ELR (cell line): ENCODE measurements at places on chromosomes 1 and 21.

DNA sequence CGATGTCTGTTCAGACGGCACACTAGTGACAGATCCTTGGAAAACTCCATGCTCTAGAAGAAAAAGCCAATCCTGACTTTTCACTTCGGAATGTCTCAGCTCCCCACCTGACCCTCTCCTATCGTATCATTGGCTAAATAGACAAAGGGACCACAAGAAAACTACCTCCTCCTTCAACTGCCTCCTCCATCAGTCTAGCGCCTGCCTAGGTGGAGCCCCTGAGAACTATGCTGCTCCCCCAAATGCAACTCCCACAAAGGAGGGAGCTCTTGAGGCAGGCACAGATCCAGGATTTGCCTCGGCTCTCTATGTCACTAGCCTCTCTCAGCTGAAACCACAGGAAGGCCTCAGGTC is 148.4 kb downstream of the TOMM20 start:
- DNase-seq = peak; percentile 82

DNA sequence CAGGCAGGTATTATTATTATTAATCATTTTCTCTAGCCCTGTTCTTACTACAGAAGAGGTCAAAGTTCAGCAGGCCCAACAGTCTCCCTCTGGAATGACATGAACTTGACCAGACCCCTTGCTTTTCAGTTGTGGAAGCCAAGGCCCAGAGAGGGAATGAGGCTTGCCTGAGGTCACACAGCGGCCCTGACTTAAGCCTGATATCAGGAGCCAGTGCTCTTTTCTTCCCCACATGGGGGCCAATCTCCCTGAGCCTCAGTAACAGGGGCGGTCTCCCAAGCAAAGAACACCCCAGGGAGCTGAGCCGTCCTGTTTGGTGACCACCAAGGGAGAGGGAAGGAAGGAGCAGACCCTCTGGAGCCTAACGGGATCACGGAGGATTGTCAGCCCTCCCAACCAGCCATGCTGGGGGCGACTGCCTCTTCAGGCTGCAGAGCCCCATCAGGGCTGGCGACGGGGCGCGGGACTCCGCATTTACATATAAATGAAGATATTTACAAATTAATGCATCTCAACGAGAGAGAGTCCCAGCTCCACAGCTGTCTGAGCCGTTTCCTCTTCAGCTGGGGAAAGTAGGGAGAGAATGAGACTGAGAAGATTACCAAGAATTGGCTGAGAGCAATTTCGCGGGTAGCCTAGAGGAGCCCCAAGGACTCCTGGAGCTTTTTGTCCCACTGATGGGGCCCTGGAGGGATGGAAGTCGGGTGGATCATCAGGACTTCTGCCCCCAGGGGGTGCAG is 186.1 kb upstream of the KLHDC7A start:
- no peak for DNase-seq

DNA sequence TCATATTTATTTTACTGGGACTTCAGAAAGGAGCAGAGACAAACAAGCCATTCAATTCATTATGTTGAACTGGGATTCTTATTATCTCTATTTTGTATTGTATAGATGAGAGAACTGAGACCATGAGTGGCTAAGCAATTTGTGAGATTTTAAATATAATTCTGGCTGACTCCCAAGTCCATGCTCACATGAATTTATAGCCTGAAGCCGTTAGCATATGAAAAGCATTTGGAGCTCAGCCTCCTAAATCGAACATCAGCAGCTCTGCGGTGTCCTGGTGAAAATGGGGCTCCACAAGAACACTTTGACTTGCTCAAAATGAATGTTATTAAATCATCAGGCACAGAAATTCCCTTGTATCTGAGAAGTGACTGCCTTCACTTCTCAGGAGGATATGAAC is 96.8 kb upstream of the DPT start:
- DNase-seq = no peak

DNA sequence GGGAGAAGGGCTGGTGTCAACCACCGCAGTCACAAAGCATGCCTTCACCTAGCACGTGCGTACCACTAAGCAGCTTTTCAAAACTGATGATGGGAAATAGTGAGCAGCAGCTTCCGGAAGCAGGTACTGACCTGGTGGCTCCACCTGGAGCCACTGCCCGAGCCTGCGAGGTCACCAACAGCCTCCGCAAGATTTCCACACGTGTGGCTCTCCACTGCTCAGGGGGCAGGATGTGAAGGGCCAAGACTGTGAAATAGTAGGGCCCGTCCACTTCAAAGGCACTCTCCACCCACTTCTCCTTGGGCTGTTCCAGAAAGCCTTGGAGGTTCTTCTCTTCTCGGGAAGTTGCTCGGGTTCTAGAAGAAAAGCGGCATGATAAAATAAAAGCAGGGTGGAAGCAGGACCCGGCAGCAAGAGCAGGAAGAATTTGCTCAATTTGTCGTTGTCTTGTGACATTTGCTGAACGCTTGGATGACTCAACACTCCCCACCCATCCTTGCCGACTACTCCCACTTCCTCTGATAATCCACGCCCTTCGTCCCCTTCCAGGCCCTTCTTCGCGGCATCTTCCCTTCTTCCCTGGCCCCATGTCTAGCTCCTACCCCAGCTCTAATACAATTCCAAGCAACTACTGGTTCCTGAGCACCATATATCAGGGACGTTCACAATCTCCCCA is 124.9 kb upstream of the IFFO2 start:
- DNase-seq = peak; percentile 68

DNA sequence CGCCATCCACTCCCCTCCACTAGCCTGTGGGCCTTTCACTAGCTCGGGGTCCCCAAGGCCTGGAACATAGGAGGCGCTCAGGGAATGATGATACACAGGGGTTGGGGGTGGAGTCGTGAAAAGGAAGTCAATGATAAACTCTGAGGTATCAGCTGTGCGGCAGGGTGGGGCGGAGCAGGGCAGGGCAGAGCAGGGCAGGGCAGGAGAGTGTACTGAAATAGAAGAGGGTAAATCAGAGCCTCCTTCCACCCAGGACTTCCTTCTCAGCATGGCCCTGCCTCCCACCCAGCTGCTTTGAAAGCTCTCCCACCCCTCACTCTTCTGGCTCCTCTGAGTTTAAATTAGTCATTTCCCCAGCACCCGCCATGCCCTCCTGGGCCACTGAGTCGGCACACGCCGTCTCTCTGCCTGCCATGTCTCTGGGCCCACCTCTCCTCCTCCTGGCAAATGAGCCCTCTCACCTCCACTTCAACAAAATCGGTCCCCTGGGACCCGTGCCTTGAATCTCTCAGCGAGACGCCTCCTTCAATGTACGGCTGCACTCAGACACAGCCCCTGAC is 16.9 kb downstream of the CAPZB start:
- DNase-seq = peak; percentile 64

DNA sequence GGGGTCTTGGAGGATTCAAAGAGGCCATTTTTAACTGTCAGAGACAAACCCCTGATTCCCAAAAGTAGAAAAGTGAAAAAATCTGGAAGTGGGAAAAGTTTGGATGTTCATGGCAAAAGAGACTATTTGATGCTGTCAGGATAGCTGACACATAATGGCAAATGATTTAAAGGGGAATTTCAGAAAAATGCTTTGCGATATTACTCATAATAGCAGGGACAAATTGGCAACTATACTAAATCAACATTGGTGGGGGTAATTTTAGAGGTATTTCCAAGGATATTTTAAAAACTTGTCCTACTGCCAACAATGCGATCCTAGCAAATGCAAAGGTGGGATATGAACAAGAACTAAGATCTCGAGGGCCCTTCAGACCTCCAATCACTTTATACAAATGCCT is 5.3 kb upstream of the GSTM4 start:
- DNase-seq = peak; percentile 32

- peak; percentile 87 for DNase-seq
These were observed 124.6 kb downstream of the PEX14 start for GRCh38 chr1:10599194-10599861.

DNA sequence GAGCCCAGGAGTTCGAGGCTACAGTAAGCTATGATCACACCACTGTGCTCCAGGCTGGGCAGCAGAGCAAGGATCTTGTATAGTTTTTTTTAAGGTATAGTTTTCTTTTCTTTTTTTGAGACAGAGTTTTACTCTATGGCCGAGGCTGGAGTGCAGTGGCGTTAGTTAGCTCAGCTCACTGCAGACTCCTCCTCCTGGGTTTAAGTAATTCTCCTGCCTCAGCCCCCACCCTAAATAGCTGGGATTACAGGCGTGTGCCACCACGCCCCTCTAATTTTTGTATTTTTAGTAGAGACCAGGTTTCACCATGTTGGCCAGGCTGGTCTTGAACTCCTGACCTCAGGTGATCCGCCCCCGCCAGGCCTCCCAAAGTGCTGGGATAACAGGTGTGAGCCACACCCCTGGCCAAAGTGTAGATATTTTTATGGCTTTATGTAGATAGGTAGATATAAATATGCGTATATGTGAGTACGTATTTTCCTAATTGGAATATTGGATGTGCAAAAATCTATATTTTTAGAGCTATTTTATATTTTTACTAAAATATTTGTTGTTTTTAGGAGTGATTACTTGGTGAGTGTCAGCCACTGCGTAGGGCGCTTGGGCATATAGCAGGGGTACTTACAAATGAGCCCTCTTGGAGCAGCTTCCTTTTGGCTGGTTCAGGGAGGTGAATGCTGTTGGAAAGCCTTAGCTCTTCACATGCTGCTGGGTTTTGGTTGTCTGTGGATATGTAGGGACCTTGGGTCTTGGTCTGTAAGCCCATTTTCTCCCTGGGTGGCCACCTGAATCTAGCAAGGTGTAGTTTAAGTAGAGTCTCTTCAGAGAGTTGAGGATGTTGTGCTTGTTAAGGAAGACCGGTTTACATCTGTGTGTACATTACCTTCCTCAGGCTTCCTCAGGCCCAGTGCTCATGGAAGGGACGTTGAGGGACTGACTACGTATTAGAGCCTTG is 9.5 kb downstream of the KDM4A start:
- no peak for DNase-seq

DNA sequence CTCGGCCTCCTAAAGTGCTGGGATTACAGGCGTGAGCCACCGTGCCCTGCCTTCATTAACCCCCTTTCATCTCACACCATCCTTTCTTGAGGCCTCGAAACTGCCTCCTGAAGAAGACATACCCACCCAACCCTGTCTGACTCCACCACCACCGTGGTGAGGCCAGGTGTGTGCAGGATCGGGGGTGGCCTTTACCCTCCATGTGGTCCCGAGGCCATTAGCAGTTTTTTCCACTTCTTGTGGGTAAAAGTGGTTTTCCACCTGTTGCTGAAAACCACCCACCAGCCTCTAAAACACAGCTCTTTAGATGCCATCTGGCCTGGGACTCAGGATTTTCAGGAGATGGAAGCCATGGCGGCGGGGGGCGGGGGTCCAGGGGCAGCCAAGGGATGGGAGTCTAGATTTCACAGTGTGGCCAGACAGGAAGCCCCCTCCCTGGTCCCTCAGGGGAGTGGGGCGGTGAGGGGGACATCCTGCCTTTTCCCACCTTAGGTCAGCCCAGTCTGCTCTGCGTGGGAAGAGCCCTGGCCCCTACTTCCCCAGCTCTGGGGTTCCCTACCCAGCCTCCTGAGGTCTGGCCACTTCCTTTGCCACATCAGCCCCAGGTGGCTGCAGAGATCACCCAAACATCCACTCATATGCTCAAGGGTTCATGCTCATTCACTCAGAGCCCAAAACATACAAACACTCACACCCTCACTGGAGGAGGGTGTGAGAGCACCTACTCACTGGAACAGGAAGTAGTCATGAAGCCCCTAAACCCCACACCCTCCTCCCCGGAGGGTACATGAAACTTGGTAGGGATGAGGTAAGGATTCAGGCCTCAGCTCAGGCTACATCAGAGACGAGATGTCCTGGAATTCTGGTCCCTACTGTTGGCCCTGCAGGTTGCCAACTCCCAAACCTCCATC is 2.3 kb downstream of the FGR start:
- no peak for DNase-seq

DNA sequence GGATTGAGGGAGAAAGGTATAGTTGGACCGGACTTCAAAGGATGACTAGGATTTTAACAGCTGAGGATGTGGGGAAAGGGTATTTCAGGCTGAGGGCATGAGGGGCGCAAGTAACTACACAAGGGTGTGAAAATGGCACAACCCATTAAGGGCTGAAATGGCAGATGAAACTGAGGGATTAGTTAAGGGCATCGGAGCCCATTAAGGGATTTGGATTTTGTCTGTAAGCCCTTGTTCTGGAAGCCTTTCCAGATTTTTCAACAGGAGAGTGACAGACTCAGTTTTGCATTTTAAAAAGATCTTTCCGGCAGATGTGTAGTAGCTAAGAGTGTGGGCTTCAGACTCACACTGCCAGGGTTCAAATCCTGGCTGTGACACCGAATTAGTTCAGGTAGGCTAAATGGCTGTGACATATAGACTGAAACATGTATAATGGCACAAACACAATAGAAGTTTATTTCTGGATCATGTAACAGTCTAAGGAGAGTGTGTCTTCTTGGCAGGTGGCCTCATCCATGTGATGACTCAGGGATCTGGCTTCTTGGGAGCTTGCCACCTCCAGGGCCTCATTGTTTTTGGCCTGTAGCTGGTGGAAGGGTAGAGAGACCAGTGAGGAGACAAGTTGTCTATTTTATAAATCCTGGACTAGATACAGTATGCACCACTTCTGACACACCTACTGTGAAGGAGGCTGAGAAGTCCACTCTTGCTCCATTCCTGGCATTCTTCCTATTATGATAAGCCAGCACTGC is 49.6 kb downstream of the UBE2T start:
- DNase-seq = peak; percentile 86

DNA sequence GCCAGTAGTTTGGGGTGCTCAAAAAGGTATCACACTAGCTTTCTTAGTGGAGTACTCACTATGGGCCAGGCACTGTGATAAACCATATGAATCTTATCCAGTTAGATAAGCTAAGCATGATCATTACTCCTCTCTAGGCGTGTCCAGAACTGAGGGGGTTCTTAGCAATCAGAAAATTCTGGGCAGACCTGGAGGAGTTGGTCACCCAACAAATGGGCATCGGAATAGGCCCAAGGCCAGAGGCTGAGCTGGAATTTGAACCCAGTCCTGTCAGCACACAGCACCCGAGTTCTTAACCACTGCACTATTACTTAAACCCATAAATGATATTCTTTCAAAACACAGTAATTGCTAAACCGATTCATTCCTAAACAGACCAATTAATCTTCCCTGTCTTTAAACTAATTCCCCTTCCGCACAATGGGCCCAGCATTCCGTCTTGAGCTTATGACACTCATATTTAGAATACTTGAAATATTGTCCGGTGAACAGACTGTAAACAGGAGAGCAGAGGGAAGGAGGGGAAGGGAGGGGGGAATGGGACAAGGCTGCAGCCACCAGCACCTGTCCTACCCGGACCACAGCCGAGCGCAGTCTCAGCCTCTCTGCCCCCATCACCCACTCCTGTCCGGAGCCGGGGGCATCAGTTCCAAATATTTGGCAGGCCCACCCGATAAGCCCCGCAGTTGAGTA is 113.0 kb upstream of the GADD45A start:
- DNase-seq = no peak

GRCh38 chr1:23202263-23202749 is 15.0 kb downstream of the HTR1D start:
- peak; percentile 69 for DNase-seq

DNA sequence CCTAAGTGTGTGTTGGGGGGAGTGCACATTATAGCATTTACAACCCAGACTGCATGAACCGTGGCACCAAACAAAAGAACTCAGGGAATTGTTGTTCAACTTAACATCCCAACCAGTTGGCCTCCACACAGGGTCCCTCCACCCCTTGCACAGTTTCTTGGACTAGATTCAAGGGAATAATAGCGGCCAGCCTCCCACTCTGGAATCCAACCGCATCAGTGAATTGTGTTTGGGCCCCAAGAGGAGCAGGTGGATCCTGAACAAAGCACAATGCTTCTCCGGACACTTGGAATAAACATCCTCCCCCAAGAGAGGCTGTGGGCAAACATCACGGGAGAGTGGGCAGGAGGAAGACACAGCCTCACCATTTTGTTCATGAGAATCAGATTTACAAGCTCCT is 18.2 kb downstream of the CD34 start:
- DNase-seq = no peak
